CD8-positive, alpha-beta T cell (primary cell): ENCODE measurements at places on chromosomes 7 and 10.

DNA sequence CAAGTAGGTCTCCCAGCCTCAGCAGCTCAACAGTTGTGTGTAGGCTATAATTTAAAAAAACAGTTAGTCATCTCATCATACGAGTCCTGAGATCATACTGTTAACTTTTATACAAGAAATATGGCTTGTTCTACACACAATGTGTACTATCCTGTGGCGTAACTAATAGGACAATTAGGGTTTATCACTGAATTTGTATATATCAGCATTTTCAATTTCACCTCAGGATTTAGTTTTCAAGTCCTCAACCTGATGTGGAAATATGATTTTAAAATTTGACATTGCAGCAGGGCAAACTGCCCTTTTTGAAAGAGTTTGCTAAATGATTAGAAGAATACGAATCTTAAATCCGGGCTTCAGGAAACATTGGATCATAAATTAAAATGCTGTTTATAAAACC lies 237.2 kb upstream of the CTBP2 start:
- no peak for DNase-seq

DNA sequence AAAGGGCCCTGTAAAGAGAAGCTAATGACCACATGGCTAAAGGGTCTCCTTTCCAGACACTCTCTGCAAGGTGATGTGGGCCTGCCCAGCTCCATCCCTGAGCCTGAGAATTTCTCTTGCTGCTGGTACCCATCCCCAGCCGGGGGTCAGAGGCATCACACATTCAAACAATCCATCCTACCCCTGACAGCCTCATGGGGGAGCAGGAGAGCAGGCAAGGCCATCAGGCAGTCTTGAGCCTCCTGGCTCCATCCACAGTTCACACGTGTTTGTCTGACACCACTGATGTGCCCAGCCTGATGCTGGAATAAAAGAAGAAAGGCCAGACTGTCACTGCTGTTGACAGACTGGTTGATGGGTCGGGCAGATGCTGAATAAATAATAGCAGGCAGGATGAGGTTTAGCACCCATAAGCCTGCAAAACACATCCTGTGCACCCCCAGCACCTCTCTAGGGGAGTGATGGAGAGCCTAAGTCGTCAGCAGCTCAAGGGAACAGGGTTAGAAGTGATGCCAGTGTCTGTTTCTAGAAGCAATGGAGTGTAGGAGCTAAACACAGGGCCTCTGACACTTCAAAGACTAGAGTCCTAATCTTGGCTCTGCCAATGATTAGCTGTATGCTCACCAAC lies 43.5 kb downstream of the TLL2 start:
- peak; percentile 16 for DNase-seq

GRCh38 chr10:101749047-101750016 lies 26.6 kb downstream of the FGF8 start:
- no peak for DNase-seq

DNA sequence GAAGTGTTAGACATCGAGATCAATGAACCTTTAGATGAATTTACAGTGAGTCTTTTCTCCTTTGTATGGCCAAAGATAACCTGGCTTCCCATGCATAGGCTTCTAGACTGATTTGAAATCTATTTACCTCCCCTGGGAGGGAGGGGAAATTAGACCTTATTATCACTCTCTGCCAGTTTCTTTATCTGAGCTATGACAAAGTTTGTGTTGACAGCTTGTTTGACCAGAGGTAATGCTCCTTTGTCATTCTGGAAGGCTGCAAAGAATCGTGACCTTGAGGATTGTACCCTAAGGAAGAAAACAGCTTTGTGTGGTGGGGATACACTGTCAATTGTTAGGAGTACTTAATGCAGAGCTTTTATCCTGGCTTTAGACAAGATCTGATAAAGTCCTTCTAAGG lies 36.4 kb downstream of the RBM33 start:
- DNase-seq = no peak

DNA sequence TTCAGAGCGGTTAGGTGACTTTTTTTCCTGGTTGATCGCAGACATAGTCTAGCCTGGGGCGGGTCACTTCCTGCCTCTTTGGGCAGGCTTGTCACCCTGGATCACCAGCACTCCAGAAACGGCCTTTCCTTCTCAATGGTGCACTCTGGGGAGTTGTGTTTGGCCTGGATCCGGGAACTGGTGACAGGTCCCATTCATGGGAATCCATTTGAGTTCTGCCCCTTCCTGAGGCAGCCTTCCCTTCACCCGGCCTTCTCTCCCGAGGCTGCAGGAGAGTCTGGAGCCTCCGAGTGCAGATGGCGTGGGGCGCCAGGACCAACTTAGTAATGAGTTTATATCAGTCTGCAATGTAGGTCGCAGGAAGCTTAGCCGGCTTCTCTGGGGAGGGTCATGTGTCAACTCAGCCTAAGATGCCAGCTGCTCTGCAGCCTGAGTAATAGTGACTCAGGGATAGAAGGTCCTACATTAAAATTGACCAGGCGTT lies 54.2 kb downstream of the TACR2 start:
- peak; percentile 34 for DNase-seq

DNA sequence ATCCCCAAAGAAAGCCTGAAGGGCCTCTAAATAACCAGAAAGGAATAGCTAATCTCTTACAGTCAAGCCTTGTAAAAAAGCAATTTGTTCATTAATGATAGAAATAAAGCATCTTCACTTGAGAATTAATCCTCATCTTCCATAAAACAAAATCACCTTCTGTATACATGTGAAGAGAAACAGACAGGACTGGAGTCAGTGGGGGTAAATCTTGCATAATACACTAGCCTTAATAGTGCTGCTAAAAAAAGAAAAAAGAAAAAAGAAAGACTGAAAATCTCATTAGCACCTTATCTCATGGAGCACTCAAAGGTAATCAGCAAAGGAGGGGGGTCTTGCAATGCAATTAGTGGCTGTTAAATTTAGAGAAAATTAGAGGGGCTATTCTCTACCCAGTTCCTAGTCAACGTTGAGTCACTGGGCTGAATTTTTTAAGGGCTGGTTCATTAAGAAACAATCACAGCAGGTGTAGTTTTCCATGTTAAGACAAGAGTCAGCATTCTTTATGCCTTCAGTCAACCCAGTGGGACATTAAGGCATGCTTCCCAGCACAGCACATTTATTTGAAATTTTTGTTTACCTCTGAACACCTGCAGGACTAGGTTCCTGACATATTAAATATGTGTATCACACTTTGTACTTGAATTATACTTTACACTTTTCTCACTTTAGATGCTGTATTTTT lies 1455.7 kb upstream of the CELF2 start:
- DNase-seq = no peak

- no peak for DNase-seq
Measured at GRCh38 chr7:79620291-79620690, 166.8 kb upstream of the MAGI2 start.

- no peak for DNase-seq
Measured at GRCh38 chr7:7607010-7607409, 33.5 kb upstream of the UMAD1 start.

DNA sequence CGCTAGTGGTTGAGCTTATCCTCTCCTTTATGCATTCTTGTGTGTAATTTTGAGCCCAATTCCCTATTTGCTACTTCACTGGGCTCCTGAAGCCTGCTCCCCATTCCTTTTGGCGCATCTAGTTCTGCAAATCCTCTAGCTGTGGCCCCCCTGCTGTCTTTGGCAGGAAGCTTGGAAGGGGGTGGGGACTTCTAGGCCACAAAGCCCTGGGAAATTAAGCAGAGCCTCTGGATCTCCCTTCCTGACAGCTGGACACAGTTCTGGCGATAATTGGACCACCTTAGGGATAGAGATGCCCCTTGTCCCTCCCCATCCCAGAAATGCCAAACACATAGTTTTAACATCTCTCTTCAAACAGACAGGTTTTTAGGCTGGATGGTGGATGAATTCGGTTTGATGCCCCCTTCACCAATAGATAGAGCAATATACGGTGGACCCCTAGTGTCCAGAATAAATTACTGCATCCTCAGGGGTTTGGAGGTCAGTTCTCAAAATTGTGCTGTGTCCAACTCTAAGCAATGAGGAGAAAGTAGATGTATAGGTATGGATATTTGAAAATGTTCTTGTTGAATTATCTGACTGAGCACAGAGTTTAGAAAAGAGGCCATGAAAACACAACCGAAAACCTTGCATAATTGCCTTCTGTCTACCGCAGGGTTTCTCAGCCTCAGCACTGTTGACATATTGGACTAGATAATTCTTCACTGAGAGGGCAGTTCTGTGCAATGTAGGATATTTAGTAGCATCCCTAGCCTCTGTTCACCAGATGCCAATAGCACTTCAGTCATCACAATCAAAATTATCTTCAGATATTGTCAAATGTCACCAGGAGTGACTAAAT lies 75.5 kb downstream of the PAPSS2 start:
- DNase-seq = peak; percentile 30

DNA sequence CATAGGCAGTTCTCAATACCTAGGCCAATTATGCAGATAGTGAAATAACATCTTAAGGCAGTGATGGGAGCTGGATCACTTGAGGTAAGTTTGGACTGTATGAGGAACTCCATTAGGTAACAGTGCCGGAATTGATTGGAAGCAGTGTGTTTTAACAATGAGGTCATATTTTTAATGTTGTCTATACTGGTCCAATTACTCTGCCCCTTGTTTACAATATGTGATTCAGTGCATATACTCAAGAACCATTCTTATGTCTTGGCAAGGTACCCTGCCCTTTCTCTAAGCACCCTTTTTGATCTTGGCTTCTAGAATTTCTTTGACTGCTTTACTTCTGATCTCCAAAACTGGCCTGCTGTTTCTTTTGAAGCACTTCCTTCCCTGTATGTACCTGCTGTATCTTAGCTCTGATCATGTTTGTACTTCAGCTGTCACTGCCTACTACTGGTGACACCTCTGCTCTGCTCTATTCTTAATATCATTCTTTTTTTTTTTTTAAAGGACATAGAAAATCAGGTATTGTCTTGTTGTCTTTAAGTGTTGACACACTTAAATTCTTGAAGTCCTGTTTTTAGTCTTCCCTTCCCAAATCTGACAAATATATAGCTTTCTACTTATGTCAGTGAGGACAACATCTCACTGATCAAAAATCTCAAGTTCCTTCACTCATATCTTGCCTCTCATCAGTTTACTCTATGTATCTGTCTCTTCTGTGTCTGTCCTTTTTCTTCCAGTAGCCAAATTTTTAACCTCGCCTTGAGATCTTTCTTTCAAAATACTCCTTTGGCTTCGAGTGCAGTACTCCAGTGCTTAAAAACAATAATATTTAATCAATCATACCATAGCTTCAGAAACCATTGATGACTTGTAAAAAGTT lies 46.4 kb upstream of the RPA3 start:
- no peak for DNase-seq

DNA sequence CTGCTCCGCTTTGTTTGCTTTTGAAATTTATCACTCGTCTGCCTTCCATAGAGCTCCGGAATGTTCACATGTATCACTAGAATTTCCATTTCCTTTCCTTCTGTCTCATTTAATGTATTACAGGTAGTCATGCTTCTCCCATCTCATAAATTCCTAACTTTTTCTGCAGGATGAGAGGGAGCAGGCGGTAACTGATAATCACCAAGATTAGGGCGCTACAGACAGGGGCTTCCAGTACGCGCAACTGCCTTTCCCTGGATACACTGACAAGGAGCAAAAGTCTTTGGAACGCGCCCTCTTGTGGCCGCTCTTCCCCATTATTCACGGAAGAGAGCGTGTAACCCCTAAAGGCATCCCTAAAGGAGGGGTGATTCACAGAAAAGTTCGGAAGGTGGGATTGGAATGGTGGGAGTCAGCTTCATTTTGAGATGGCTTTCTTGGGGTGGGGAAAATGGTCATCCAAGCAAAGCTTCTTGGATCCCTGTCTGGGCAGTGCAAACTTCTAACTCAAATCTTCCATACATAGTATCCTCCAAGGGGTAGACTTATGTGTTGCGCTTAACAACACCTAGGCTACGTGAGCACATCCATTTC lies 6.5 kb downstream of the INHBA start:
- DNase-seq = no peak

- no peak for DNase-seq
Measured at GRCh38 chr7:107446531-107446930, 23.3 kb upstream of the GPR22 start.

DNA sequence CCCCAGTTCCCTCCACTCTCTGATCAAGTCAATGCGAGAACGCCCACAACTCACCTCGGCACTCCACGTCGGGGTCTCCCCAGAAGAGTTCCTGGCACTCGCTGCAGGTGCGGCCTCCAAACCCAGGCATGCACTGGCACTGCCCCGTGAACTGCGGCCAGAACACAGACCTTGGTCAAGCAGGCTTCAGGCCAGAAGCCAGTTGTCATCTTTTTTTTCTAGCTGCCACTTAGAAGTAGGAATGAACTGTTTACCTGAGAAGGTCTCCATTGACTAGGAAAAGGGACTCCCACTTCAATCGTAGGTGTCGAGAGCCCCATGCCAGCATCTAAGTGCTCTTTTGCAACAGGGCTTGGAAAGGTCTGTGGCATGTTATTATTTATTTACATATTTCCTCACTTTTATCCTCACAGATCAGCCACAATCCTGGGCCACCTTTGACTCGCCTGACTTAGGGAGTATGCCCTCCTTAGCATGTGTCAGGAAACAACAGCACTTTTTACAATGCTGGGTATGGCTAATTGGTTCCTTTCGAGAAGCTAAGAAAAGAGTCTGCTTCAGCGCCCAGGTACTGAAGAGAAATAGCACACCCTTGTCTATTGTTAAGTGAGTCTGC lies 51.7 kb downstream of the LAMB1 start:
- no peak for DNase-seq

DNA sequence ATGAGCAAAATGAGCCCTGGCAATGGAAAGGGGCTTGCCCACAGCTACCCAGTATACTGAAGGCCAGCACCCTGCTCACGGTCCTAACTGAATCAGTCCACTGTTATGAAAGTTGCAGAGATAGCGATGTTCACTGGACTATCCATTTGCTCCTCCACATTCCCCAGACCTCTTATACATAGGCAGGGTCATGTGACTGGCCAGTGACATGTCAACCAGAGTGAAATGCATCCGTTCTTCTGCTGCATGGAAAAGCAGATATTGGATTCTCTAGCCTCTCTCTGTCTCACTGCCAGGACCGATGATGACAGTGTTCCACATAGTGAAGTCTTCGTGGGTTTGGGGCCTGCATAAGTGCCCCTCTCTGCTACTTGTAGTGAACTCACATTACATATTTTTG lies 503.4 kb downstream of the RPS24 start:
- DNase-seq = no peak

- no peak for DNase-seq
Measured at GRCh38 chr10:86295791-86296190, 70.8 kb downstream of the GRID1 start.

DNA sequence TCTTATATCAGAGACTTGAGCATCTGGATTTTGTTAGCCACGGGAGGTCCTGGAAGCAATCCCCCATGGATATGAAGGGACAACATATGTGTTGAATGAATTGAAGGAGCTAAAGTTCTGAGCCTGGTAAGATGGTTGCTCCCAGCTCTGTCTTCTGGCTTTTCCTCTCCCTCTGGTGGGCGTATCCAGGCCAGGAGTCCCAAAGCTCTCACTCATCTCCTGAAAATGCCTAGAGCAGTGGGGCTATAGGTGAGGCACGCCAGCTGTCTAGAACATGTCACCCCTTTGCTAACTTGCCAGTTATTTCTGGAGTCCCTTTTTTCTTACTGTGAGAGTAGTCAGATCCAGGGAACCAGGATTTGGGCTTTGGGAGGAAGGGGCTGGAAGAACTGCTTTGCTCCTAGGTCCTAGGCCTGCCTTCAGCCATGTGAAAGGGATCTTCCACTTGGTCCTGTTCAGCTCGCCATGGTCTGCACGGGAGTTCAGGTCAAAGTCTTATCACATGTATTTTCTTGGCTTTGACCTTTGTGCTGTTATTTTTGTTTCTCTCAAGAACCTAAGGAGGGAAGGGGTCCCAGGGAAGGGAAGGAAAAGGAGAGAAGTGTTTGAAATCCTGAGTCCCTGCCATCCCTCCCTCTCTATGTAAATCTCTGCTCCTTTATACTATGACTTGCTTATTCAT lies 73.6 kb downstream of the MINPP1 start:
- no peak for DNase-seq
